Caudate nucleus (tissue), 63 donors: ENCODE measurements at places on chromosomes 1 and 21.

DNA sequence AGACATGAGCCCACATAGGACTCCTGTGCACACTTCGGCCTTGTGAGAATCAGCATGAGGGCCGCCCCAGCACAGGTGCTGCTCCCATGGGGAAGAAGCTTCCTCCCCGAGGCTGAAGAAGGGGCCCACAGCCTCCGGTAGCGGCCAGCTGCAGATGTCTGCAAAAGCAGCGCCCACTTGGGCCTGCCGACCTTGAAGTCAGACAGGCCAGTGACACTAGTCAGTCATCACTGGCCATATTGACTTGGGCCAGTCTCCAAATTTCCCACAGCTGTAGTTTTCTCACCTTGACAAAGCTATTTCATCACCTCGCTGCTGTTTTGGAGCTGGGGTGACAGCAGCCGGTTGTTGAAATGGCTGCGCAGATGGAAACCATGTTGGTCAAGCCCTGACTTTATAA is 83.0 kb downstream of the RIPK4 start:
- no peak for DNase-seq

- DNase-seq = no peak
Measured at GRCh38 chr1:90854397-90854924, 137.4 kb upstream of the BARHL2 start.

- no peak for DNase-seq
Measured at GRCh38 chr1:25609921-25610320, 6.7 kb upstream of the MAN1C1 start.

DNA sequence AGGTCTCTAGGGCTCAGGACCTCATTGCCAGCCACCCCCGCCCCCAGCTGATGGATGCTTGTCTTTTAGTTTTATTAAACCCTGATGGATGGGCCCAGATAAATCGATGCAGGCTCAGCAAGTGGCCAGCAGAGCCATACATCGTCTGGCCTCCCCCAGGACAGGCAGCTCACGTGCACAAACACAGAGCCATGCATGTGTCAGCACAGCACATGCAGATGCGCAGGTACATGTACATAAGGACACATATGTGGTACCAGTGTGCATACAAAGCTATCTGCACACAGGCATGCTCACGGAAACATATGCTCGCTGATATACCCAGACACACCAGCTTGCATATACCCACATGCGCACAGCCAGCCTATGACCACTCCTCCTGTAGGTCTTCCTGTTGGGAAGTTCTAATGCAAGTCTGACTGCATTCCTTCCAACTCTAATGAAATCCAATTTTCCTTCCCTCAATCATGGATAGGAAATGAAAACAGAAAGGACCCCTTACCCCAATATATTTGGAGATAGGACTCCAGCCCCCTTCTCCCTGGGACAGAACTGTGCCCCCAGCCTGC is 897 bp downstream of the COL16A1 start:
- DNase-seq = no peak

DNA sequence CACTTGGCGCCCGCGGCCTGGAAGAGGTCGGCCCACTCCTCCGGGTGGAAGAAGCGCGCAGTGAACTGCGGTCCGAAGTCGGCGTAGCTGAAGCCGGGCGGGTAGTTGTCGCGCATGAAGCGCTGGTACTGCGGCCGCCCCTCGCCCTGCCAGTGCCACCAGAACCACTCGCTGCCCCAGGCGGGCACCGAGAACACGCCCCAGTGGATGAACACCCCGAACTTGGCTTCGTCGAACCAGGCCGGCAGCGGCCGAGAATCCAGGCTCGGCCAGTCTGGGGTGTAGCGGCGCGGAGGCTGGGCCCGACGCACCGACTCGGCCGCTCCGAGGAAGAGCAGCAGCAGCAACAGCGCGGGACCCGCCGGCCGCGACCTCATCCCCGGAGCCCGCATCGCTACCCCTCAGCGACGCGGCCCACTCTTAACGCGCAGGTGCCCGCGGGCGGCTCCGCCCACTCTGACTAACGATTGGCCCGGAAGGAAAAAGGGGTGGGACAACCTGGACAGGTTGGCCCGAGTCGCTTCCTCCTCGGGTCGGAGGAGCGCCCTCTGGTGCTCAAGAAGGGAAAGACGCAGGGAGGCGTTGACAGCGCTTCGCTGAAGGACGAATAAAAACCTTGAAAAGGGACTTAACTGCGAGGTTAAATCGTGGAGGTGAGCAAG is at the start of gene FUCA1:
Gene FUCA1 (minus strand): TSS at position 396 of the 662 bp plus-strand sequence. CDS start 4 bp downstream, at position 392.
- DNase-seq = peak; percentile 86

DNA sequence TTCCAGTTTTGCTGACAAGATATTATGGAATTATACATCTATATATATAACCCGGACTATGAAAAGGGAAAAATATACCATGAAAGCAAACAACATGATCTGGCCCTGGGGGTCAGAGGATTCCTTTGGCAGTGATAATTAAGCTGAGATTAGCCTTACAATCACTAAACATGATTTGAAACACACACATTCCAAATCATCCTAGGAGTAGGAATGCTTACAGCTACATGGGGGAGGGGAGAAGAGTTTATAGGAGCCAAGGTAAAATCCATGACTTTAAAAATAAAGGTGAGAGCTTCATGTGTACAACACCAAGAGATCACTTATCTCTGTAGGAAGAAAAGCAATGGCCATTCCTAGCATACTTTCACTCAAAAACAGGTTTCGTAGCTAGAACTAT is 57.6 kb downstream of the AKT3 start:
- DNase-seq = no peak

- no peak for DNase-seq
Measured at GRCh38 chr1:24875257-24875656, 54.8 kb downstream of the RUNX3 start.

DNA sequence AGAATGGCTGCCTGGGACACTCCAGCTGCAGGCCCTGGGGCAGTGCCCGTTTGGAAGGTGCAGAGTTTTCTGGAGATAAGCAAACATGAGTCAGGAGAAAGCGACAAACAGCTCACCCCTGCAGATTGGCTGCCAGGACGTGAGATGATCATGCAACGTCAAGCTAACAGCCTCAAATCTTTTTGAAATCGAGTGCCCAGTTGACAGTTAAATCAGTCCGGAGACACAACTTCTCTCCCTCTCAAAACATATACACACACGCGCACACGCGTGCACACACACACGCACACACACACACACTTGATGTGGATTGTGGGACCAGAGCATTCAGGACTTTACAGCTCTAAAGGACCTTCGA is 49.4 kb downstream of the TENT5C start:
- no peak for DNase-seq

DNA sequence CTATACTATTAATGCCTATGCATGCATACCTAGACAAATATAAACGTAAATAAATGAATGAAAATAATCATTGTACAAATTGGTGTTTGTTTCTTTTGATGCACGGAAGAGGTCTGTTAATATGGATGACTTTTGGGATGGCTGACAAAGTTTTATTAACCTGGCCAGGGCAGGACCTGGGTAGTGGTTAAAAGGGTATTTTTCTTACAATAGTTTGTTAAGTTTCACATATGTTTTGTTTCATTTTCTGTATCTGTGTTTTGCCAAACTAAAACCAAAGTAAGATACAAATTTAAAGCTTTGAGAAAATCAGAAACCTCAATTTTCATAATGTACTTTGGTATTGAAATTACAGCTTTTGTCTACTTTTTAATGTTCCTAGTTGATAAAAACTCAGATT is 222.7 kb upstream of the OLFM3 start:
- no peak for DNase-seq

- no peak for DNase-seq
Measured at GRCh38 chr1:24558902-24559791, 3.3 kb downstream of the NCMAP start.

GRCh38 chr1:175480343-175480822 is 263.0 kb downstream of the TNR start:
- no peak for DNase-seq

DNA sequence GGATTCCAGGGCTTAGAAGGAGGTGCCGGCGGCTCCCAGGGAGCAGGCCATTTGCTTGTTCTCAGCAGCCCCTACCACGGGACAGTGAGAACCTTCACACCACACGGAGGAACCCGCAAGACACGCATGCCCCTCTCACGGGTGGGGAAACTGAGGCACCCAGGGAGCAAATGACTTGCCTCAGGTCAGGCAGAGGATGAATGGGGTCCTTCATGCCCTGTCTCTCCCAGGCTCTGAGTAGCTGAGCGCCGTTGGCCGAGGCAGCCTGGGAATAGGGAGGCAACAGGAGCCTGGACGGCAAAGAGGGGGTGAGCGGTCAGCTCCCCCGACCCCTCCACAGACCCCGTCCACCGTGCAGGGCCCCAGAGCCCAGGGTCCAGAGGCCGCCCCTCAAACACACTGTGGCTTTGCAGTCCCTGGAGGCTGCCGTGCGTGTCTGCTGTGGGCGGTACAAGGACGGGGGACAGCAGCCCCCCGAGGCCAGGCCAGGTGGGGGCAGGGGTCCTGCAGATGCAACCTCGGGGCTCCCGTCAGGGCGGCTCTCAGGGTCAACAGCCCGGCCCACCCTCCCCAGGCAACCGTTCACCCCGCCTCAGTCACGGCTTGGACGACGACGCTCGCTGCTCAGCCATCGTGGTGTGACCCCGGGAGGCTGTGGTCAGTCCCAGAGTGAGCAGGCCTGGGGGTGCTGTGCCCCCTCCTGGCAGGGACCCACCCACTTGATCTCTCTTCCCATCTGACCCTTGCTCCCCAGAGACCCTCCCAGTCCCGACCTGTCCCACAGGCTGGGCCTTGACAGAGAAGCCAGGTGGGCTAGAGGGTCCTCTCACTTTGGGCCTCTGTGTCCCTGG is 15.8 kb upstream of the COL6A2 start:
- DNase-seq = no peak

GRCh38 chr1:3563125-3563524 is 48.2 kb downstream of the MEGF6 start:
- DNase-seq = no peak

DNA sequence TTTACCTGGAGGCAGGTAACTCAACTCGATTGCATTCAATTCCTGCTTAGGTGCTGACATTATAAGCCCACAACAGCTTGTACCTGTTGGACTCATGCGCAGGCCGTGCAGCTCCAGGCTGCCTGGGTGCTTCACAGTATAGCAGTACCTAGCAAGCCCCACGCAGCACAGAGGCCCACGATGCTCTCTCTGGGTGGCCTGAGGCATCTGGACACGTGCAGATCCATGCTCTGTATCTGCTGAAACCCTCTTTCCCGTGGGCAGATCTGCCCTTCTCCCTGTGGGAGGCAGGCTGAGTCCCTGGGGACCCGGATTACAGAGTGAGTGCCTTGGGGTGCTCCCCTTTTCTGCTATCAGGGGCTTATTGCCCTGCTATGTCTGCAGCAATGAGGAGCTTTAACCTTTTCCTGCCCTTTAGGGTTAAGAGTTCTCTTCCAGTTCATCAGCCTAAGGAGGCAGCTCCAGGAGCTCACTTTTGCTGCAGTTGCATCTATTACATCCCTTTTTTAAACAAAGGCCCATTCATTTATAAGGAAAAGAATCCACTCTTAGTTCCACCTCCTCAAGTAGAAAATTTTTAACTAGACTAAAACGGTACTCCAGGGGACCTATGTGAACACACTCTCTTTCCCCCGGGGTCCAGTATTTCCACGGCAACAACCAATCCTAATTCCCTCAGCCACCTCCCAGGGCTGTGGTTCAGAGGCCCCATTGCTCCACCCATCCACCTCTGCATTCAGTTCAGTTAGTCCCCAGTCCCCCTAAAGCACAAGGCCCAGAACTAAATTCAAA is 19.3 kb downstream of the ITPKB start:
- no peak for DNase-seq

- DNase-seq = no peak
Measured at GRCh38 chr1:151990856-151991198, 2.8 kb downstream of the S100A10 start.

GRCh38 chr1:14539953-14540563 is 58.4 kb upstream of the KAZN start:
- DNase-seq = no peak

DNA sequence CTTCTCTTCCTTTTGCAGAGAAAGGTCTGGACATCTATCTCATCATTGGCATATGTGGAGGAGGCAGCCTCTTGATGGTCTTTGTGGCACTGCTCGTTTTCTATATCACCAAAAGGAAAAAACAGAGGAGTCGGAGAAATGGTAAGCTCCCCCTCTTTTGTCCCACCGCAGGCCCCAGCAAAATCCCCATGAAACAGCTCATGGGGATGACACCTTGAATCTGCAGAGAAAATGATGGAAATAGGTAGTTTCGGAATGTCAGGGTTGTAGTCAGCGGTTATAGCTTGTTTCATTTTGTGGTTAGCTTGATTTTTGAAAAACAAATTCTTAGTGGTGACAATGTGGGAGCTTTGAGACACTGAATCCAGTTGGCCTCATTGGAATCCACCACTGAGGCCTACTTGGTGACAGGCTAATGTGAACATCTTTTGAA is 10.3 kb downstream of the CD2 start:
- no peak for DNase-seq

- DNase-seq = no peak
Measured at GRCh38 chr1:207130252-207131036, 26.4 kb downstream of the C4BPA start.

DNA sequence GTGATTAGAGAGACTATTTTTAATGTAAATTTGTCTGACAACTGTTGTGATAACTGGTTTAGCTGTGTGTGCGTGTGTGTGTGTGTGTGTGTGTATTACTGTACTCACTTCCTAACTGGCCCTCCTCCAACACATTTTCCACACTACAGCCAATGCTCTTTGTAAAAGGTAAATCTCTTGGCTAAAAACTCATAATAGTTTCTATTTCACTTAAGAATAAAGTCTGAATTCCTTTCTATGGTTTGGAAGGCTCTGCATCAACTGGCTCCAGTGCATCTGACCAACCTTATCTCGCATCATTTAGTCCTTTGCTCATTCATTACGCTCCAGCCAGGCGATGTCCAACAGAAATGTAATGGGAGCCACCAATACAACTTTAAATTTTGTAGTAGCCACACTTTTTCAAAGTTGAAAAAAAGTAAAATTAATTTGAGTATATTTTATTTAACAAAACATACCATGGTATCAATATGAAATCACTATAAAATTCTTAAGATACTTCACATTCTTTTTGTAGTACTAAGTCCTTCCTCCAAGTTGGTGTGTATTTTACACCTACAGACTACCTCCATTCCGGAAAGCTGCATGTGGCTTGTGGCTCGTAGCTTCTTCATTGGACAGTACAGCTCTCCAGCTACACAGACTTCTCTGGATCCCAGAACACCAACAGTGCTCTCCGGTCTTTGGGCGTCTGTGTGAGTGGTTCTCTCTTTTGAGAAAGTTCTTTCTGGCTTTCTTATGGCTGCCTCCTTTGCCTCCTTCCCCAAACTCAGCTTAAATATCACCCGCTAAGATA is 68.9 kb downstream of the NRIP1 start:
- no peak for DNase-seq

GRCh38 chr1:2602311-2602835 is 15.8 kb downstream of the PRXL2B start:
- DNase-seq = no peak

- DNase-seq = no peak
Measured at GRCh38 chr1:56175211-56175610, 404.2 kb downstream of the PLPP3 start.

DNA sequence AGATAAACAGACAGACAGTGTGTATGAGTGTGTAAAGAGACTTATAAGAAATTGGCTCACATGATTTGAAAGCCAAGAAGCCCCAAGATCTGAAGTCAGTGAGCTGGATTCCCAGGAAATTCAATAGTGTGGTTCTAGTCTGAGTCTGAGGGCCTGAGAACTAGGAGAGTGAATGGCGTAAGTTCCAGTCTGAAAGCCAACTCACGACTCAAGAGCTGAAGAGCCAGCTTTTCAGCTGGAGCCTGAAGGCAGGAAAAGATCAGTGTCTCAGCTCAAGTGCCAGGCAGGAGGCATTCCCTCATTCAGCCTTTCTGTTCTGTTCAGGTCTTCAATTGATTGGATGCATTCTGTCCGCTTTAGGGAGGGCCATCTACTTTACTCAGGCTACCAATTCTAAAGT is 257.2 kb downstream of the PLPP3 start:
- DNase-seq = no peak

- DNase-seq = no peak
Measured at GRCh38 chr1:236035681-236036101, 29.2 kb downstream of the NID1 start.
